Activated CD4-positive, alpha-beta T cell treated with anti-CD3 and anti-CD28 coated beads, Interleukin-2, Interleukin-6, amounts not matched to agents 100 ng/mL and 50 ng/mL, durations not matched to agents 16 hours and 8 hours (primary cell): ENCODE measurements at places on chromosomes 1 and 21.

GRCh38 chr1:91617285-91617765 lies 116.7 kb downstream of the CDC7 start:
- DNase-seq: no peak

DNA sequence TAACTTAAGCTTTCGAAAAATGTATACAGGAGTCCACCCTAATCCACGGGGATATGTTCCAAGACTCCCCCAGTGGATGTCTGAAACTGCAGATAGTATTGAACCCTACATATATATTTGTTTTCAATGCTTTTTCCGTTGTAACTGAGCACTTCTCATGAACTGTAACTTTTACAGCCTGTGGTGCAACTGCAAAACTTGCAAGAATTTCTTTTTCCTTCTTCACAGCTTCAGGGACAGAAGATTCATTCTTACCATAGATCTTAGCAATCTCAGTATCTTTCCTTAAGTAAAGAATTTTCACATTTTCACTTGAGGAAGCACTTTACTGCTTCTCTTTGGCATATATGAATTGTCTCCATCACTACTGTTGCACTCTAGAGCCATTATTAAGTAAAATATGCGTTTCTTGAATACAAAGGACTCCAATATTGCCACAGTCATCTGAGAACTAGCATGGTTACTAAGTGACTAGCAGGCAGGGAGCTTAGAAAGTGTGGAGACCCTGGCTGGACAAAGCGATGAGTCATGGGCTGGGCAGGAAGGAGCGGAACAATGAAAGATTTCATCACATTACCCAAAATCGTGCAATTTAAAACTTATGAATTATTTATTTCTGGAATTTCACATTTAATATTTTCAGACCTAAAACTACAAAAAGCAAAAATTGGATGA lies 14.1 kb downstream of the DPYD start:
- no peak for DNase-seq

DNA sequence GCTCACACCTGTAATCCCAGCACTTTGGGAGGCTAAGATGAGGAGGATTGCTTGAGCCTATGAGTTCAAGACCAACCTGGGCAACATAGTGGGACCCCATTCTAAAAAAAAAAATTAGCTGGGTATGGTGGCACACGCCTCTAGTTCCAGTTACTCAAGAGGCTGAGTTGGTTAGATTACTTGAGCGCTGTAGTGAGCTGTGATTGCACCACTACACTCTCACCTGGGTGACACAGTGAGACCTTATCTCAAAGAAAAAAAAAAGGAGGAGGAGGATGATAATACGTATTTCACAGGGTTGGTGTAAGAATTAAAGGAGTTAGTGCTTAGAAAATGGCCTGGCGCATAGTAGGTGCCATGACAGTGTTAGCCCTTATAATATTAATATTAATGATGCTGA lies 144.1 kb downstream of the PLXNA2 start:
- DNase-seq: no peak

DNA sequence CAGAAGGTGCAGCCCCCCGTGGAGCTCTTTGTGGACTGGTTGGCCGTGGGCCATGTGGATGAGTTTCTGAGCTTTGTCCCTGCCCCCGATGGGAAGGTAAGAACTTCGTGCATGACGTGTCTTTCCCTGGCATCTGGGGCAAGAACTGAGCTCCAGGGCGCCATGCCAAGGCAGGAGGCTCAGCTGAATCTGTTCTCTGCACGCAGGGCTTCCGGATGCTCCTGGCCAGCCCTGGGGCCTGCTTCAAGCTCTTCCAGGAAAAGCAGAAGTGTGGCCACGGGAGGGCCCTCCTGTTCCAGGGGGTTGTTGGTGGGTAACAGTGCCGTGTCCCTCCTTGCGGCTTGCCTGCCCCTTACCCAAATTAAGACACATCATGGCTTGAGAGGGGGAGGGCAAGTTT lies 27.7 kb downstream of the PADI3 start:
- no peak for DNase-seq

- no peak for DNase-seq
Observed at GRCh38 chr1:3745590-3746381, 6.5 kb upstream of the CCDC27 start.
